ENCODE measurements at places on chromosomes 5 and 9. TPM values are rescaled to one million over a fixed set of nuclear protein-coding genes. Genes with fewer than 3 reads are reported as not detected.

Gene PCDHB13
- polyA plus RNA-seq: 1.4 TPM

Gene LHX3
- polyA plus RNA-seq: not detected

Gene PLAC8L1
- 0.54 TPM for polyA plus RNA-seq

Gene PAEP
- 0.09 TPM for polyA plus RNA-seq

Gene OTULINL
- polyA plus RNA-seq: 15.8 TPM

GRCh38 chr5:146338774-146339714, at the start of gene POU4F3:
TSS of gene POU4F3 (plus strand) at chr5:146338839. CDS start at chr5:146339113, 274 bp downstream.
- DNase-seq: no peak
- H3K27ac ChIP-seq: no peak within 1 kb of the TSS
- peaks cover 96% of the 10 kb centered on the region for H3K27me3 ChIP-seq
- no peak within 1 kb of the TSS for H3K4me3 ChIP-seq
- no peaks in the 10 kb centered on the region for H3K36me3 ChIP-seq
- peaks cover 3% of the 10 kb centered on the region for H3K4me1 ChIP-seq

- no peak for DNase-seq
- no peaks in the 10 kb centered on the region for H3K36me3 ChIP-seq
- H3K27me3 ChIP-seq: no peaks in the 10 kb centered on the region
These were observed 109.5 kb upstream of the COL5A1 start for GRCh38 chr9:134532084-134532483.

GRCh38 chr5:9617739-9618504, 12.2 kb downstream of the TAS2R1 start:
- H3K27me3 ChIP-seq: no peaks in the 10 kb centered on the region
- no peak overlapping the region for H3K4me3 ChIP-seq
- no peak for DNase-seq
- H3K27ac ChIP-seq: no peak overlapping the region
- H3K4me1 ChIP-seq: no peaks in the 10 kb centered on the region

- DNase-seq: no peak
- H3K4me3 ChIP-seq: no peak overlapping the region
- H3K4me1 ChIP-seq: no peaks in the 10 kb centered on the region
- no peaks in the 10 kb centered on the region for H3K36me3 ChIP-seq
- H3K27ac ChIP-seq: no peak overlapping the region
- H3K27me3 ChIP-seq: peaks cover 4% of the 10 kb centered on the region
These were observed 21.8 kb upstream of the AGGF1 start for GRCh38 chr5:77008413-77008812.

- H3K27ac ChIP-seq: no peak overlapping the region
- H3K27me3 ChIP-seq: no peaks in the 10 kb centered on the region
- H3K4me3 ChIP-seq: no peak overlapping the region
- H3K4me1 ChIP-seq: no peaks in the 10 kb centered on the region
These were observed 13.8 kb downstream of the DNAH5 start for GRCh38 chr5:13930541-13931171.

DNA sequence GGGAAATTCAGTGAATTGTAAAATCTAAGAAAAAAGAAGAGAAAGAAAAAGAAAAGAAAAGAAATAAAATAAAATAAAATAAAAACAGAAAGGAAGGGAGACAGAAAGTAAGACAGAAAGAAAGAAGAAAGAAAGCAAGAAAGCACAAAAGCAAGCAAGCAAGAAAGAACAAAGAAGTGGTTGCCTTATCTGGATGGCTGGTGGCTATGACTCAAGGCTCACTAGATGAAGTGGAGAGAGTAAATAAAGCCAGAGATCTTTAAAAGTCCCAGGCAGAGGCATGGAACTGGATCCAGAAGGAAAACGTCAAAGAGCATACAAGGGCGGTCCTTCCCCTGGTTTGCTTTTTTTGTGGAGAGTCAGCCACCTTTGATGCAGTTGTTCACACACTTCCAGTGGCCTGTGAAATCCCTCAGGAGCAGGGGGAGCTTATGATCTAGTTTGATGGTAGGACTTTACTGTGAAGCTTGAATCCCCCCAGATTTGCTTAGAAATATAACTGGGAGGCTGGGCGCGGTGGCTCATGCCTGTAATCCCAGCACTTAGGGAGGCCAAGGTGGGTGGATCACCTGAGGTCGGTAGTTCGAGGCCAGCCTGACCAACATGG, 176.7 kb upstream of the HMHB1 start:
- DNase-seq: peak; percentile 24
- H3K4me1 ChIP-seq: peaks cover 22% of the 10 kb centered on the region
- no peak overlapping the region for H3K27ac ChIP-seq

DNA sequence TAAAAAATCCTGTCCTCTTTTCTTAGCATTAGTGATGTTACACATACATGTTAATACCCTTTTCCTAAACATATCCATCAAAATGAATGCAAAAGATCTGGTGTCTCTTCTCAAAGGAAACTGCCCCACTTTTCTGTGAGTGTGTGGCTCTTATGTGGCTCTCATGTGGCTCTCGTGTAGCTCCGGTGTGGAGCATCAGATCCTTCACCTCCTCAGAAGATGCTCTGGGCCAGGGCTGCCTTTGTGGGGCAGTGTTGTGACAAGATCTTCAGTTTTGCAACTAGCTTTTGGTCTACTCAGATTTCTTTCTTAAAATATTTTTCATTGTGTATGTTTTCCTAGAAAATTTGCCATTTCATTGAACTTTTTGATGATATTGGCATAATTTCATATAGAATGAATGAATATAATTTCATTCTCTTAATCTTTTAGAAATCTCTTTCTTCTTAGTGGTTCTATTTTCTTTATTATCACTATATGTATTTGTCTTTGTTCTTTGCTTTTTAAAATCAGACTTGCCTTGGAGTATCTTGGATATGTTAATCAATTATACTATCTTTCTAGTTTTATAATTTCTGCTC, 19.4 kb downstream of the GARNL3 start:
- H3K4me3 ChIP-seq: no peak overlapping the region
- H3K27ac ChIP-seq: no peak overlapping the region
- no peaks in the 10 kb centered on the region for H3K4me1 ChIP-seq
- peak; percentile 40 for DNase-seq
- no peaks in the 10 kb centered on the region for H3K27me3 ChIP-seq

GRCh38 chr5:59592101-59592500, 301.4 kb downstream of the PDE4D start:
- no peaks in the 10 kb centered on the region for H3K27me3 ChIP-seq
- H3K27ac ChIP-seq: no peak overlapping the region
- H3K4me3 ChIP-seq: no peak overlapping the region
- no peaks in the 10 kb centered on the region for H3K36me3 ChIP-seq

- peaks cover 20% of the 10 kb centered on the region for H3K27me3 ChIP-seq
- no peak for DNase-seq
- no peaks in the 10 kb centered on the region for H3K36me3 ChIP-seq
These were observed 59.4 kb upstream of the ERBIN start for GRCh38 chr5:65866837-65867521.

DNA sequence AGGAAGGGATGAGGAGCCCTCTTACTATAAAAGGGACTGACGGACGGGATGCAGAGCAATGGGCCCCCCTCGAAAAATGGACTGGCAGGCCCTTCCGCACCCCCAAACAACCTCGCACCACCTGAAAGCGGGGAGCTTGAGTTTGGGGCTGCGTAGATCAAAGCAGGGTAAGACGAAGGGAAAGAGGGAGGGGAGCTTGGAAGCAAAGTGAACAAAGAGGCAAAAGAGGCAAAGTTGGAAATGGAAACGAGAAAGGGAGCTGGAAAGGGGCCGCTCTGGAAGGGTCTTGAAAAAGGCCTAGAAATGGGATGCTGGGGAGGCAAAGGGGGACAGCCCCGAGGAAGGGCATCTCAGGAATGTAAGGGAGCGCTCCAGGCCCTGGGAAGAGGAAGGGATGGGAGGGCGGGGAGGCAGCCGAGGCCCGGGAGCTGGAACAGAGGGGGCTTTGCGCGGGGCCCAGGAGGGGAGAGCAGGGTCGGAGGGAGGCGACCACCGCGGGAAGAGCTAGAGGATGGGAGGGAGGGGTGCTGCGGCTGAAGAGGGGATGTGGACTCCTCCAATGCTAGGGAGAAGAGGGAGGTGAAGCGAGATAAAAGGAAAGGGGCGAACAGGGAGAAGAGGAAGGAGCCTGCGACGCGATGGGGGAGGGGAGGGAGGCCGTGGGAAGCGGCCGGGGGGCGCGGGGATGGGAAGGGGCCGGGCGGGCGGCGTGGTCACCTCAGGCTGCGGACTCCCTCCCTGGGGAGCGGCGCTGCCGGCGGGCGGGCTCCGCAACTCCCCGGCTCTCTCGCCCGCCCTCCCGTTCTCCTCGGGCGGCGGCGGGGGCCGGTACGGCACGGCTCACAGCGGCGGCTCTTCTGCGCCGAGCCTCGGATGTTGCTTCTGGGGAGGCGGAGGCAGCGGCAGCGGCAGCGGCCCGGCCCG, 577 bp downstream of the RNF145 start:
- peaks cover 31% of the 10 kb centered on the region for H3K4me1 ChIP-seq
- no peaks in the 10 kb centered on the region for H3K36me3 ChIP-seq
- no peaks in the 10 kb centered on the region for H3K27me3 ChIP-seq
- DNase-seq: peak; percentile 17
- H3K27ac ChIP-seq: peak overlapping the region; percentile 88
- peak overlapping the region; percentile 61 for H3K4me3 ChIP-seq

GRCh38 chr5:107546719-107547118, 124.0 kb downstream of the EFNA5 start:
- H3K27ac ChIP-seq: no peak overlapping the region
- peaks cover 3% of the 10 kb centered on the region for H3K4me1 ChIP-seq
- no peaks in the 10 kb centered on the region for H3K36me3 ChIP-seq
- no peak for DNase-seq
- no peaks in the 10 kb centered on the region for H3K27me3 ChIP-seq

GRCh38 chr5:146368137-146368536, 29.5 kb downstream of the POU4F3 start:
- no peak overlapping the region for H3K27ac ChIP-seq
- H3K27me3 ChIP-seq: peaks cover 12% of the 10 kb centered on the region
- H3K4me1 ChIP-seq: no peaks in the 10 kb centered on the region
- no peaks in the 10 kb centered on the region for H3K36me3 ChIP-seq
- DNase-seq: no peak

- H3K27ac ChIP-seq: no peak overlapping the region
- no peak overlapping the region for H3K4me3 ChIP-seq
- H3K36me3 ChIP-seq: no peaks in the 10 kb centered on the region
- no peaks in the 10 kb centered on the region for H3K4me1 ChIP-seq
- no peak for DNase-seq
- no peaks in the 10 kb centered on the region for H3K27me3 ChIP-seq
These were observed 148.1 kb upstream of the MPDZ start for GRCh38 chr9:13427587-13427986.

- no peak for DNase-seq
- H3K4me1 ChIP-seq: peaks cover 9% of the 10 kb centered on the region
- H3K27ac ChIP-seq: no peak overlapping the region
These were observed 4.7 kb upstream of the TGFBI start for GRCh38 chr5:136023958-136024541.

GRCh38 chr9:120532475-120532874, 47.5 kb downstream of the CDK5RAP2 start:
- peak; percentile 49 for DNase-seq
- H3K36me3 ChIP-seq: peaks cover 70% of the 10 kb centered on the region
- H3K4me3 ChIP-seq: no peak overlapping the region
- H3K27ac ChIP-seq: peak overlapping the region; percentile 22
- H3K4me1 ChIP-seq: no peaks in the 10 kb centered on the region
